ENCODE measurements at places on chromosomes 2 and 18.
A peak's percentile ranks its signal among the peaks of the same experiment; 100 is the strongest.

- DNase-seq: no peak
Measured at GRCh38 chr2:232882085-232882484, 12.0 kb downstream of the SNORC start.

DNA sequence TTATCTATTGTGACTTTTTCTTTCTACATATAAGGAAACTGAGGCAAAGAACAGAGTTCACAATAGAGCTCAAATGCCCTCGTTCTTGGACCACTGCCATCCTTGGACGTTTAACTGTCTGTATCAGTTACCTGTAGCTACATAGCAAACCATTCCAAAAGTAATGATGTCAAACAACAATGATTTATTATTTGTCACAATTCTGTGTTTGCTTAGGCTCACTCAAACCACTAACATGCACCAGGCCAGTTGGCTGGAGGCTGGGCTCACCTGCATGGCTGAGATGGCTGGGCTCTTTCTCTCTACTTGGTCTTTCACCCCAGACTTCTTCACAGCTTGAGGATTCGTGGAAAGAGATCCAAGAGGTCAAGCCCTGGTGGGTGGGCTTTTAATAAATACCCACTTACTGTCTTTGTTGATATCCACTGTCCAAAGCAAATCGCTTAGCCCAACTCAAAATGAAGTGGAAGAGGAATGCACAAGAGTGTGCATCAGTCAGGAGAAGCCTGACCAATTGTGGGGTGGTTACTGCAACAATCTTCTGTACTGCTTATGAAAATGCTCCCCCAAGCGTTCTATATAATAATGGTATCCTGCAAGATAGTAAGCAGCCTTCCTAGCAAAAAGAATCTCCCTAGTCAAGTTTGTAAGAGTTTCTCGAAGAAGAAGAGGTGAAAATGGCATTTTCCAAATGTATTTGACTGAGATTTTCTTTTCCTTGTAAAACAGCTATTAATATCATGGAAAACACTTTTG is 163.5 kb upstream of the NT5C1B start:
- no peak for DNase-seq

GRCh38 chr2:109345653-109346480 is 216.9 kb downstream of the SH3RF3 start:
- DNase-seq: no peak

DNA sequence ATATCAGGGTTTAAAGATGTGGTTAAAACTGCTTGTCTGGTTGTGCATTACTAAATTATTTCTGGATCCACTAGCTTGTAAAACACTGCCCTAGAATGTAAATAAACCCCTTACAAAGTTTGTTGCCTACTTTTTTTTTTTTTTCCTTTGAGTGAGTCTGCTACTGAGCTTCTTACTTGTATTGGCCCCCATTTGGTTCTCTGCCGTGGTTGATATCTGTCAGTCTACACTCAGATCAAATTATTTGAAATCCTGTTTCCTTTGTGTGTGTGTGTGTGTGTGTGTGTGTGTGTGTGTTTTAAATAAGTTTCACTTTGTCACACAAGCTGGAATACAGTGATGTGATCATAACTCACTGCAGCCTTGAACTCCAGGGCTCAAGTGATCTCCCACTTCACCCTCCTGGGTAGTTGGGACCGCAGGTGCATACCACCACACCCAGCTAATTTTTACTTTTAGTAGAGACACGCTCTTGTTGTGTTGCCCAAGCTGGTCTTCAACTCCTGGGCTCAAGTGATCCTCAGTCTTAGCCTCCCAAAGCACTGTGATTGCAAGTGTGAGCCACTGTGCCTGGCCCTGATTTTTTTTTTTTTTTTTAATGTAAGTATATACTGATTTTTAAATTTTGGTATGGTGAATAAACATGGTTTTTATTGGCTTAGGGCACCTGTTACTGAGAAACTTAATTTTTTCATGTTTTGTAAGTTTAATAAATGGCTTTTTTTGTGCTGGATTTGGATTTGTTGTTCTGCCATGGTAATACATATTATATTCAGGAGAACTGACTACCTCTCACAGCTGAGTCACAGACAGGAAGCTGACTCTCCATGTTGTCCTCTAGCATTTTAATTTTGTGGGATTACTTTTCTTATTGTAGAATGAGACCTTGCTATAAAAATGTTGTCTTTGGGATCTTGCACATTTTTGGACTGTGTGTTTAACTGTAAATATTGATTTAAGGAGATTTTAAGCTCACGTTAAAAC is 48.5 kb downstream of the MAP4K4 start:
- DNase-seq: peak; percentile 46

DNA sequence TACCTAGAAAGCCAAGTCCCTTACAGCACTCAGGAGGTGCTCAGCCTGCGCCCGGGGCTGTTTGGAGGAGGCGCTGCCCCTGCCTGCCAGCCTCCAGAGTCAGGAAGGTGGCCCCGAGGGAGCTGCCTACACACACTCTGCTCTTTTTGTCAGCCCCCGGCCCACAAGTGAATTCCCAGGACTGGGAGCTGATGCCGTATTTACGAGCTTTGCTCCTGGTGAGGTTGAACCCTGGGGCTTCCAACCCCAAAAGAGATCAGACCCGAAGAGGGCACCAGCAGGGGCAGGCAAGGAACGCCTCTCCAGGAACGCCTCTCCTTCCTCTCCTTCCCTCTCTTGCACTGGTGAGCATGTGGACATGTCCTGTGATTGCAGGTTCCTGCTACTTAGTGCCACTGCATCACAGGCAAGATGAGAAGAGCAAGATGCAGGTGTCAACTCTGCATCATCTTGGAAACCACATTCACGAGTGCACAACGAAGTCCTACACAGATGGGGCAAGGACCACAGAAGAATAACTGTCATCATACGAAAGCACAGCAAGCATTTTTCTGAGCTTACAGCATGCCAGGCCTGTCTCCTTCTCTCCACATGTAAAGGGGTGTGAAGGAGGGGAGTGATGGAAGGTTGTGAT is 126.7 kb downstream of the NDUFA10 start:
- DNase-seq: no peak
